ENCODE measurements at places on chromosomes 16 and 17.

- no peak for DNase-seq
Measured at GRCh38 chr17:73657473-73658116, 13.3 kb upstream of the SDK2 start.

DNA sequence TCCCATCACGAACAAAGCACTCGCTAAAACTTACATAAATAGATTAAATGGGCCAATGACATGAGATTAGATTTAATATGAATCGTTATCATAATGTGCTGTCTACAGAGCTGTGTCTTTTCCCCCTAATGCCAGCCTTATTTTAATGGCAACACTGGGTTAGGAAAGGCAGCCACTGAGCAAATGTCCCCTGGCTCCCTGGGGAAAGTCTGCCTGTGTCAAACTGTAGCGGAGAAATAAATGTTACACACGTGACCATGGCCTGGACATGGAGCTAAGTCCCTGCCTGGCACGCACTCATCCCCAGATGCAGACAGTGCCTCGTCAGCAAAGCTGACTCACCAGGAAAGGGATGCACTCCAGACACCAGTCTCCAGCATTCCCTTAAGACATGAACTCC, 61.3 kb upstream of the SDK2 start:
- DNase-seq: no peak

- no peak for DNase-seq
Measured at GRCh38 chr16:85608515-85608885, 4.6 kb upstream of the GSE1 start.

GRCh38 chr17:27808628-27809027, 8.3 kb upstream of the NOS2 start:
- peak; percentile 56 for DNase-seq

Data from GM06990 (cell line).